Cardiac septum (tissue), 1 donor: ENCODE measurements at places on chromosomes 11 and 22. TPM values are rescaled to one million over a fixed set of nuclear protein-coding genes. Genes with fewer than 3 reads are reported as not detected.

KRTAP5-9 gene
- total RNA-seq: not detected

MRGPRF gene
- 2.3 TPM for total RNA-seq

CSNK2A3 gene
- total RNA-seq: 1.6 TPM

DDTL gene
- total RNA-seq: 3.5 TPM

RASGRP2 gene
- total RNA-seq: 30.8 TPM

OR51I1 gene
- not detected for total RNA-seq

SEC14L6 gene
- 0.40 TPM for total RNA-seq

CD248 gene
- total RNA-seq: 9.7 TPM

DAGLA gene
- total RNA-seq: 3.3 TPM

CRYBA4 gene
- not detected for total RNA-seq

FCHSD2 gene
- 56.6 TPM for total RNA-seq

H19 gene
- total RNA-seq: 656 TPM

RFPL3 gene
- total RNA-seq: not detected

ST14 gene
- total RNA-seq: 0.65 TPM

CCDC81 gene
- 0.59 TPM for total RNA-seq

UBASH3B gene
- total RNA-seq: 4.2 TPM

EMID1 gene
- total RNA-seq: 1.3 TPM

ELFN2 gene
- total RNA-seq: 0.03 TPM

GNAZ gene
- 2.2 TPM for total RNA-seq

CLCF1 gene
- 4.0 TPM for total RNA-seq

RAG2 gene
- total RNA-seq: not detected

OR52H1 gene
- not detected for total RNA-seq

ZNF280B gene
- 0.57 TPM for total RNA-seq

WNT7B gene
- not detected for total RNA-seq

SLC15A3 gene
- 11.6 TPM for total RNA-seq

DBX1 gene
- total RNA-seq: not detected

CBLIF gene
- not detected for total RNA-seq

ZNF70 gene
- 3.0 TPM for total RNA-seq
